Hindlimb muscle (tissue), 1 donor: ENCODE measurements at places on chromosomes 5 and 9. TPM values are rescaled to one million over a fixed set of nuclear protein-coding genes. Genes with fewer than 3 reads are reported as not detected.

GRCh38 chr5:83721953-83722901 lies 1.6 kb upstream of the HAPLN1 start:
- peak; percentile 57 for DNase-seq

Gene THBS4
- 116 TPM for polyA plus RNA-seq

Gene HTR1A
- not detected for polyA plus RNA-seq

GRCh38 chr5:6587171-6587570 lies 45.7 kb downstream of the NSUN2 start:
- no peak for DNase-seq

GRCh38 chr9:14212697-14213420 lies 101.1 kb downstream of the NFIB start:
- no peak for DNase-seq

Gene SNX2
- 50.2 TPM for polyA plus RNA-seq

- DNase-seq = no peak
Measured at GRCh38 chr9:27888661-27889295, 315.5 kb upstream of the C9orf72 start.

DNA sequence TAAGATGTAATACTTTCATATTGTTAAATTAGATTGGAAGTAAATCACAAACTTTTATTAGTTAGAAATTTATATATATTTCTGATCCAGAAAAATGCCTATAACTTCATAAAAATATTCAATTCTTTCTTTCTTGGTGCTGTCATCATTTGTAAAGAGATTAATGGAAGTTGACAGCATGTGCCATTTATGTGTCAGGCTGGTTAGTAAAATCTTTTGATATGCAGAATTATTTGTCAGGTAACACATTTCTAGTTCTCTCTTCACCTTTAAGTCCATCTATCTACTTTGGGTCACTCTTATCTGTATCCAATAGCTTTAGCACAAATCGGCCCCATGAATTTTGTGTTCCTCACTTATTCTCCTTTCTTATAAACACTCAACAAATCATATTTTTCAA lies 102.9 kb downstream of the ISL1 start:
- no peak for DNase-seq

DNA sequence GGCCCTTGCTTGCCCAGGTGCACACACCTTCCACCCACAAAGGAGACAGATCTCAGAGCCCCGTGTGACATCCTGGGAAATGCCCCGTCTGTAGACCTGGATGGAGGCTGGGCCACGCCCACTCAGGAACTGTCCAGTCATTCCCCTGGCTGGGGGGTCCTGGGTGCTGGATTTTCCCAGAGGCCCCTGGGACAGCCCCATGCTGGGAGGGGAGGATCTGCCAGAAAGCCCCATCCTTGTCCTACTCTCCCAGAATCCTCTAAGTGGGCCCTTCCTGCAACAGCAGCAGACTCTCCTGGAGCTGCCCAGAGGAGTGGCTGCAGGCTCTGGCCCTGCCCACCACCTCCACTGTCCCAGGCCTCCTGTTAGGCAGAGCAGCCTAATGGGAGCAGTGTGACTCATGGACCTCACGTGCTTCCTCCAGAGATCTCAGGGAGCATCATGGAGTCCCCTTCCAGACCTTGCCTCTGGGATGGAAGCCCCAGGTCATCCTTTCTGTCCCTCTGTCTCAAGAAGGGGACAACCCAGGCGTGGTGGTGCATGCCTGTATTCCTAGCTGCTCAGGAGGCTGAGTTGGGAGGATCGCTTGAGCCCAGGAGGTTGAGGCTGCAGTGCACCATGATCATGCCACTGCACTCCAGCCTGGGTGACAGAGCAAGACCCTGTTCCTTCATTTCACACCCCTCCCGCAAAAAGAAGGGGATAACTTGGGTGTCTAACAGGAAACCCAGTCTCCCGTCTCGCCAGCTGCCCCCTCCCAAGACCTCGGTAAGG lies 51.7 kb downstream of the JADE2 start:
- no peak for DNase-seq

- DNase-seq = no peak
Measured at GRCh38 chr5:54274944-54275343, 35.4 kb downstream of the ARL15 start.

GRCh38 chr5:95220381-95220780 lies 64.5 kb downstream of the MCTP1 start:
- no peak for DNase-seq

DNA sequence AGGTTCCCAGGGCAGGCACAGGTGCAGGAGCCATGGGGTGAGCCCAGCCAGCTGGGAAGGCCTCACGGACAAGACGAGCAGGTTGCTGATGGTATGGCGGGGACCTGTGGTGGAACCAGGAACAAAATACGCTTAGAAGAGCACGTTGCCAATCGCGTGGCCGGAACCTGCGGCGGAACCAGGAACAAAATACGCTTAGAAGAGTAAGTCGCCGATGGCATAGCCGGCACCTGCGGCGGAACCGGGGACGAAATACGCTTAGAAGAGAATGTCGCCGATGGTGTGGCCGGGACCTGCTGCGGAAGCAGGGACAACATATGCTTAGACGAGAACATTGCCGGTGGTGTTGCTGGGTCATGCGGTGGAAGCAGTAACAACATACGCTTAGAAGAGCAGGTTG lies 23.5 kb upstream of the SPATA31E1 start:
- no peak for DNase-seq

DNA sequence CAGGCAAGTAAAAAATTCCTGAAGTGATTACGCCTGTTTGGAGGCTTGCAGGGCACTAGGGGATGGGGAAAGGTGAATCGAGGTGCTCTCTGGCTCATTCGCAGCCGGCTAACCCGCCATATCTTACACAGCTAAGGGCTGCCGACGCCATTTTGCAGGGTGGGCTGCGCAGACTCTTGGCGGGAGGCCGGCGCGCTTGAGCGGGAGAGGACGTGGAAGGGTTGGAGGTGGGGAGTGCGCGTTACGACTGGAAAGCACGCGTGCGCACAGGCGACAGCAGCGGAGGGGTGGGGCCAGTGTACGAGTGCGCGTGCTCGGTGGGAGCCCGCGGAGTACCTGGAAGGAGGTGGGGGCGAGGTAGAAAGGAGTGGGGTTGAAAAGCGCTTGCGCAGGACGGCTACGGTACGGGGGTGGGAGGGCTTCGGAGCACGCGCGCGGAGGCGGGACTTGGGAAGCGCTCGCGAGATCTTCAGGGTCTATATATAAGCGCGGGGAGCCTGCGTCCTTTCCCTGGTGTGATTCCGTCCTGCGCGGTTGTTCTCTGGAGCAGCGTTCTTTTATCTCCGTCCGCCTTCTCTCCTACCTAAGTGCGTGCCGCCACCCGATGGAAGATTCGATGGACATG lies at the start of gene NPM1:
Gene NPM1, plus strand, starts transcription at position 505 of the 625 bp plus-strand sequence. Its CDS starts 100 bp downstream, at position 605.
- peak; percentile 99 for DNase-seq

GRCh38 chr5:153544706-153545105 lies 54.2 kb downstream of the GRIA1 start:
- DNase-seq = no peak

DNA sequence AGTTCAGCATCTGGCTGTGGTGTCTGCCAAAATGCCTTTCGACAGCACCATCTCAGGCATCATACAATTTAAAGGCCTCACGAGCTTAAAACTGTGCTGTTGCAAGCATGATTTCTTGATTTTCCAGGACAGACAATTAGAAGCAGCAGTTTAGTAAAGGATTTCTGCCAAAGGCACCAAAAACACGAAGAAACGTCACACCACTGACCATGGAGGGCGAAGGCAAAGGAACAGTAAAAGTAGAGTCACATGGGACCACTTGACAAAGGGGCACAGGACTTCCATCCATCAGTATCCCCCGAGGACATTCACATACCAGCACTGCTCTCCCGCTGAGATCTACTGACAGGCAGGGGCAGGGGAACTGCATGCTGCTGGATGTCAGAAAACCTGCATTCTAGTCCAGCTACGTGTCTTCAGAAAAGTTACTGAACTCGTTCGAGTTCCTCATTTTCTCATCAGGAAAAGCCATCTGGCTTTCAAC lies 70.4 kb upstream of the FBXW11 start:
- peak; percentile 28 for DNase-seq

- no peak for DNase-seq
Measured at GRCh38 chr9:98445576-98445975, 190.1 kb upstream of the TBC1D2 start.

- no peak for DNase-seq
Measured at GRCh38 chr5:87788416-87788815, 375.7 kb upstream of the CCNH start.

Gene LCN12
- 0.67 TPM for polyA plus RNA-seq

DNA sequence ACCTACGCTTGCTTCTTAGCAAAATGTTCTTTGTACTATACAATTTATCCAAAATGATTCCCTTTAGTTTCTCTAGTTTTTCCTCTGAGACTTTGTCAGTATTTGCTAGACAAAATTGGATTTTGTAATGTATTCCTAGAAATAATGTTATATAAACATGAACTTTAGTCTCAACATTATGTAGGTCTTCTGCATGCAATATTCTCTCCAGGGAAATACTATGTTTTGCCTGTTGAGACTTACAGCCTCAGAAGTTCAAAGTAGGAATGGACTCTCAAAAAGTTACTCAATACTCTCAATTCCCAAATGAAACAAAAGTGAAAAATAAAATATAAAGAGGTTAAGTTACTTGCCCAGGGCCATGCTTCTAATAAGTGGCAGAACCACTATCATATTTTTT lies 24.8 kb upstream of the SMC2 start:
- DNase-seq = no peak

DNA sequence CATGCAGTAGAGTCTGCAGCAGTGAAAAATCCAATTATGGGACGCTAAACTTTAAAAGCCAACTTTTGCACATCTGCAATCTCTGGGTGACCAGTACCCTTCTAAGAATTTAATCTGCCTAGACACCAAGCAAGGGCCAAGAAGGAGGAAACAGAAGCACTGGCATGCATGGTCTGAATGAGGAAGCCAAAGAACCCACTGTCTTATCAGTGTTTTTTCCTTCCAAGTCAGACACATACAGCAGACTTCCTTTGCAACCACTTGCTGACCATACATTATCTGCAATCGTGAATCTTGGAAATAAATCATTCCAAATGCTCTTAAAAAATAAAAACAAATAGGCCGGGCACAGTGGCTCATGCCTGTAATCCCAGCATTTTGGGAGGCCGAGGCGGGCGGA lies 65.9 kb downstream of the DEPDC1B start:
- DNase-seq = no peak
